ENCODE measurements at places on chromosomes 11 and 22. TPM values are rescaled to one million over a fixed set of nuclear protein-coding genes. Genes with fewer than 3 reads are reported as not detected.

Gene FXYD2
- total RNA-seq, result not detected

Gene P2RX6
- total RNA-seq, result 0.39 TPM

Gene PIH1D2
- total RNA-seq, result 4.3 TPM

Gene PDE2A
- 0.58 TPM for total RNA-seq

Gene IL17REL
- total RNA-seq, result not detected

Gene KRTAP5-7
- total RNA-seq, result not detected

Gene ZNF280A
- not detected for total RNA-seq

Gene GSTT2B
- total RNA-seq, result 0.76 TPM

Gene INSC
- total RNA-seq, result 1.0 TPM

Gene AGBL2
- 6.5 TPM for total RNA-seq

Gene OR51E1
- not detected for total RNA-seq

Gene SERHL2
- 0.49 TPM for total RNA-seq

Gene TNNI2
- not detected for total RNA-seq

Gene ZP1
- not detected for total RNA-seq

Gene RCOR2
- 7.6 TPM for total RNA-seq

Gene LUZP2
- 0.17 TPM for total RNA-seq

Gene ANGPTL5
- total RNA-seq, result not detected

Gene RIC3
- not detected for total RNA-seq

Gene TMEM184B
- 45.6 TPM for total RNA-seq

Gene MIOX
- total RNA-seq, result 0.32 TPM

Gene KCNJ11
- 0.59 TPM for total RNA-seq

Gene SCGB1C1
- total RNA-seq, result not detected

Gene MISFA
- total RNA-seq, result 4.6 TPM

Gene MRGPRE
- not detected for total RNA-seq

Gene CEND1
- 0.52 TPM for total RNA-seq

Gene DLG2
- 276 TPM for total RNA-seq

Gene POU2AF2
- total RNA-seq, result not detected

Gene C22orf39
- 28.4 TPM for total RNA-seq

Gene MS4A2
- not detected for total RNA-seq

Gene PLAAT2
- not detected for total RNA-seq

Gene CRYBB2
- not detected for total RNA-seq

Gene RASGRP2
- 2.0 TPM for total RNA-seq

All from A673 (cell line).